ENCODE measurements at places on chromosomes 2 and 18.

GRCh38 chr18:25351777-25352628, at the start of gene ZNF521:
Gene ZNF521 (minus strand): TSS chr18:25352166. CDS start chr18:25350946, 1,220 bp downstream.
- peak; percentile 68 for DNase-seq

GRCh38 chr2:138275881-138276280, 225.7 kb upstream of the SPOPL start:
- DNase-seq: no peak

- no peak for DNase-seq
These were observed 191.4 kb downstream of the NRXN1 start for GRCh38 chr2:50840341-50841124.

DNA sequence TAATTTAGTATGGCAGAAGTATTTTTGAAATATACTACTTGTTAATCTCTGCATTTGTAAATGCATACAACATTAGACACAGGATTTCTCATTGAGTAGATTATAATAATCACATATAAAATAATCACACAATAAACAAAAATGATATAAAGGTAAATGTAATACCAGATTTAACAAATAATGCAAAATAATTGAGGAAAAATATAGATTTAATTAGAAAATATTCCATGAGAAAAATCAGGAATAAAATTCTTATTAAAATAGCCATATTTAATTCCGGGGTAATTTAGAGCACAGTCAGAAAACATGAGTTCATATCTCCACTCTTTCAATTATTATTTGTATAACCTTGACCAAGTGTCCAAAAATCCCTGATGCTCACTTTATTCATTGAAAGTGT, 385.9 kb upstream of the SYT4 start:
- no peak for DNase-seq

DNA sequence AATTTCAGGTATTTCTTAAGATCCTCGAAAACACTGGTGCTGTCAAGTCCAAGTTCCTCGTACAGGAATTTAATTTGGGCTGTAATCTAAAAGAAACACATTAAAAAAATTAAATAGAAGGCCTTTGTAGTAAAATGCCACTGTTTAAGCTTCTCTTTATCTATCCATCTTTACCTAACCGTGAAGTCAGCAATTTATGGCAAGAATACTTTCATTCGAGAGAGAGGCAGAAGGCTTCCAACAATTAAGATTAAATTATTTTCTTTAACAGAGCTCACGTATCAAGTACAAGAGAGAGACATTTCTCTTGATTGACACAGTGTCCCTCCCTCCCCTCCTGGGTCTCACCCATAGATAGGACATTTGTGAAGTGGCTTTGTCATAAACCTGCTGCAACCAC, 39.9 kb downstream of the PREPL start:
- no peak for DNase-seq

GRCh38 chr18:21205695-21206094, 36.3 kb upstream of the GREB1L start:
- DNase-seq: no peak

GRCh38 chr2:197838036-197838435, 33.6 kb downstream of the PLCL1 start:
- DNase-seq: no peak

DNA sequence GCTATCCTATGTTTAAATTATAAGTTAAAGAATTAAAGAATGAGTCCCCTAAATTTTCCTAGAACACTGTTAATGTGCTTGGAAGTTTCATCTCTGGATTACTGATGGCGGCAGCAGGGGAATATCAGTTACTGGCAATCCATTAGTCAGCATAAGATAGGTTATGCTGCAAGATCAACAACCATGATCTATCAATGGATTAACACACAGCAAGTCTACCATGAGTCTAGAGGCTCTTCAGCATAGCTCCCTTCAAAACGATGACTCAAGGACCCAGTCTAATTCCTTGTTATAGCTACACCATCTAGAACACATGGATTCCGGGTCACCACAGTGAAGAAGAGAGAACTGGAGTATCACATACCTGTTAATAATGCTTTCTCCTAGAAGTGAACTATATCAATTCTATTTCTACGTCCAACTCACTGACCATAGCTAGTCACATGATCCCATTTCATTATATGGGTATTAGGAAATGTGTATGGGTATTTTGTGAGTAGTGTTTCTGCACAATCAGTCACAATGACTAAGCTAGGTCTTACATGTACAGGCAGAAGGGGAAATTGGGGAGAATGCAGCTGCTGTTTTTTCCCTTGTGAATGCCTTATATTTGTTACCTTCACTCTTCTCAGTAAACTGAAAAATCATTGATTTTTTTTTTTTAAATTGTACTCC, 108.3 kb upstream of the MAPRE2 start:
- no peak for DNase-seq

DNA sequence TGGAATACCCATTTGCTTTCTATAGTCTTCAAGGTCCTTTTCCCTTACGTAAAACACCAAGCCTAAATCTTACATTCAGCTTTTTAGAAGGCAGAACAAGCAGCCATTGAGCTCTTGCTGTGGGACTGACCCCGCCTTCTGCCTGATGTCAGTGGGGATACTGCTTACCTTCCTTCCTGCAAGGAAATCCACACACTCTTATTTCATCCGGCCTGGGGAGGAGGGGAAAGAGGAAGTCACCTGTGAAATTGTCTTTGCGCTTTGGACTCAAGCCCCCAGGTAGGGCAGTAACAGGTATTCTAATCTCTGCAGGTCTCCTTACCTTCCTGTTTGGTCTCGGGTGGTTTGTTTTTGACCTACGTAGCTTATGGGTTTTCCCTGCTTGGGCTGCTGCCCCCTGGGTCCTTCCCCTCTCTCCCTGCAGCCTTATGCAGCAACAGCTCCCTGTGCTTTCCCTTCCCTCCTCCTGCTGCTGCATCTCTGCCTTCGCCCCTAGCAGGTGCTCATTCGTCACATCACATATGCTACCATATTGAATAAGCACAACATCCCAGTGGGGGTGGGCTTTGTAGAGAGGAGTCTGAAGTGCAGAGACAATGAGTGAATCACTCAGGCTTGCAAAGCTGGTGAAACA, 402.5 kb upstream of the TRIB2 start:
- DNase-seq: no peak

DNA sequence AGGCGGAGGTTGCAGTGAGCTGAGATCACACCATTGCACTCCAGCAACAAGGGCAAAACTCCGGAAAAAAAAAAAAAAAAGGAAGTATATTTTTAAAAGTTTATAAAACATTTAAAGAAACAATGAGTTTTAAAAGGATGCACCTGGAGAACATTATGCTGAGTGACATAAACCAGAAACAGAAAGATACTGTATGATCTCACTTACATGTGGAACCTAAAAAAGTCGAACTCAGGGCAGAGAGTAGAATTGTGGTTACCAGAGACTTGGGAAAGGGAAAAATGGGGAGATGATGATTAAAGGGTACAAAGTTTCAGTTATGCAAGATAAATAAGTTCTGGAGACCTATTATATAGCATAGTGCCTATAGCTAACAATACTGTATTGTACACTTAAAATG, 52.8 kb upstream of the RTN4 start:
- no peak for DNase-seq

- no peak for DNase-seq
These were observed 86.9 kb downstream of the CLHC1 start for GRCh38 chr2:55144922-55145820.
